Muscle of leg (tissue), 16 donors: ENCODE measurements at places on chromosomes 1 and 21. TPM values are rescaled to one million over a fixed set of nuclear protein-coding genes. Genes with fewer than 3 reads are reported as not detected.

TAF13 gene
- total RNA-seq, result 17.7 TPM

MR1 gene
- 6.3 TPM for total RNA-seq

NRIP1 gene
- total RNA-seq, result 75.4 TPM

BSND gene
- total RNA-seq, result not detected

ECM1 gene
- 2.2 TPM for total RNA-seq

GUCA2B gene
- not detected for total RNA-seq

FCMR gene
- 0.58 TPM for total RNA-seq

NBPF1 gene
- 104 TPM for total RNA-seq

MROH9 gene
- total RNA-seq, result 0.09 TPM

MATN1 gene
- total RNA-seq, result 0.71 TPM

MSH4 gene
- 0.44 TPM for total RNA-seq

ZFYVE9 gene
- total RNA-seq, result 27.4 TPM

MTARC1 gene
- 4.3 TPM for total RNA-seq

GRCh38 chr1:15932612-15933011 lies 43.3 kb downstream of the ZBTB17 start:
- no peak for DNase-seq

GRCh38 chr1:248849152-248849551 lies 9.7 kb downstream of the ZNF692 start:
- no peak for DNase-seq

DNA sequence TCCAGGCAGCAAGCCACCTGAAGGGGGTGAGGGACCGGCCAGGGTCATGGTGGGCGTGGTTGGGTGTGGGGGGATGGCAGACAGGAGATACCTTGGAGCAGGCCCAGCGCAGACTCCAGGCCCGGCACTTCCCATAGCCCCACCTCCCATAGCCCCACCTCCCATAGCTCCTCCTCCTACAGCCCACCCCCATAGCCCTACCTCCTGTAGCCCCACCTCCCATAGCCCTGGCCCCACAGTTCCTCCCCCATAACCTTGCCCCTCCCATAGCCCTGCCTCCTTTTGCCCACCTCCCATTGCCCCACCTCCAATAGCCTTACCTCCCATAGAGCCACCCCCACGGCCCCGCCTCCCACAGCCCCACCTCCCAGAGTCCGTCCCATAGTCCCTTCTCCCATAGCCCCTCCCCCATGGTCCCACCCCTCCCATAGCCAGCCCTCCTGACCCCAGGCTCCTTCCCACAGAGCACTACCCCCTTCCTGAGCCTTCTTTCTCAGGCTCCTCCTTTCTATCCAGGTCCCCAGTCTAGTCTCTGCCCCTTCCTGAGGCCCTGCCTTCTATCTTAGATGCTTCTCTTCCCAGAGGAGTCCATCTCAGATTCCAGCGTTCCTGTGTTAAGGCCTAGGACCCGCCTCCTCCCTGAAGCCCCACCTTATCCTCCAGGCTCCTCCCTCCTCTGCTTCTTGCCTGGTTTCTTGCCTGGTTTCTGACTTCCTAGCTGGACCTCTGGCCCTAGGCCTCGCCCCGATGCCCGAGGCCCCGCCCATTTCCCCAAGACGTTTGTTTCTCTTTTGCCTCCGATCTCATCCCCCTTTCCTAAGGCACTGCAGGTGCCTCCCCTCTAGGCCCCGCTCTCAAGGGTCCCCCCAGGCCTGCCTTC lies 46.8 kb downstream of the PTPRU start:
- DNase-seq, result peak; percentile 50

- peak; percentile 93 for DNase-seq
These were observed at the start of gene VANGL2 for GRCh38 chr1:160400223-160400645. VANGL2 (plus strand) TSS chr1:160400564; CDS start chr1:160415838, 15,274 bp downstream.

GRCh38 chr1:18363436-18363835 lies 117.3 kb upstream of the KLHDC7A start:
- DNase-seq, result no peak

DNA sequence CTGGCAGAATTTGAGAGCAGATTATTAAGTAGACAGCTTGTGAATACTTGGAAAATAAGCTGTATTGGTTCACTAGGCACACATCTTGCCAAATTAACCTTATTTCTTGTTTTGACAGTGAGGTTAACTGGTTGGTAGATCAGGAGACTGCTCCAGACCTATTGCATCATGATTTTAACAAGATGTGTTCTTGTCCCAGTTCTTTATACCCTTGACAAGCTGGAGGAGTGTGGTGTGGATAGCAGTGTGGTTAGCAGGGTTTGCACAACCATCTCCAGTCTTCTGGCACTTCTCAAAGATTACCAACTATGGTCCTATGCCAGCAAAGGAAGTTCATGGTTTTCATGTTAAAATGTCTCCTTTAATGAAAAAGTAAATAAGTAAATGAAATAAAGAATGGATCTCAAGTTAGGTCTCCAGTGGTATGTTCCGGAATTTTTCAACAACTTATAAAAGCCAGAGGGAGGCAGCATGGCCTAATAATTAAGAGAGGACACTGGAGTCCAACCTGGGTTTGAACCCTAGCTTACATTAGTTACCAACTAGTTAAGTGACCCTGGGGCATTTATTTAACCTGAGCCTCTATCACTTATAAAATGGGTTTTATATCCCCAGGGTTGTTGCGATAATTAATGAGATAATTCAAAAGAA lies 34.1 kb downstream of the DDX20 start:
- DNase-seq, result no peak

DNA sequence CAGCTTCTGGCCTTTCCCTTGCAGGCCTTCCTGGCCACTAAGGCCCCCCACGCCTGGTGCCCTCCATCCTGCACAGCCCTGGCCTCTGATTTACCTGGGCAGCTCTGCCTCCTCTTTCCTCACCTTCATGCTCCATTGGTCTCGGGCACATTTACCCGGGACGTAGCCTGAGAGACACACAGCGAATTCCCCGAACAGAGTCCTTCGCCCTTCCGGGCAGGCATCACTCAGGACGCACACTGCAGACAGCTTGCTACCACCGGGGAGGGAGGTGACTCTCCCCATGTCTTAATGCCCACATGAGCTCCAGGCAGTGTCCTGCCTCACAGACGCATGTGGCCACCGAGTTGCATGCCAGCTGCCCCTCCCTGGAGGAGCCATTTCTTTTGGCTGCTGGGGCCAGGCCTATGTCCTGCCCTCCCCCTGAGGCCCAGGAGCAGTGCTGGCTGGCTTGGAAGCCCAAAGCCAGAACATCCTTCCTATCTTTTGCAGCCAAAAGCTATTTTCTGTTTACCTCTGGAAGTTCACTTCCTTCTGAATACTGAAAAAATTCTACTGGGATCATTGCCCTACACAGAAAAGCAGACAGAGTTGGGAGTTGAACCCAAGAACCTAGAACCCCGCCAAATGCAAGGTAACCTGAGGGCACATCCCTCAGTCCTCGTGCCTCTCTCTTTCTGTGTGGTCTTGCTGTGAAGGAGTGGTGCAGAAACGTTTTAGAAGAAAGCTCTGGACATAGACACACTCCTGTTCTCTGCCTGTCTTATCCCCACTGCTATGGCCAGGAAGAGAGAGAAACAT lies 209.5 kb downstream of the TOMM20 start:
- DNase-seq, result peak; percentile 78

DNA sequence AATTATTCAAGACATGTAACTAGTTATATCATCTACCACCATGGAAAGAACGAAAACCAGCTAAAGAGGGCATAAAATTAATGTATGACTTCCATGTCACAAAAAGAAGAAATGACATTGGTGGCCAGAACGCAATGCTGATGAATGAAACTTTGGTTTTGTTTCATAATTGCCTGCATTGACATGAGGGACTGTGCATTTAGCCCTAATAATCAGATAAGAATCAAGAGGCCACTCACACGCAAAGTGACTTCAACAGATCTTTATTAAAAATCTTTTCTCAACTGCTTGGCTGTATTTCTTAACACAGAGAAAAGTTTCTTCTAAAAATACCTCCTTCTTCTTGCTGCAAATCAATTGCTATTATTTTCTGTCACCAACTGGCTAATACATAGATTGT lies 184.7 kb upstream of the RUNX1 start:
- DNase-seq, result no peak

- DNase-seq, result peak; percentile 95
These were observed 1.2 kb upstream of the NEGR1 start for GRCh38 chr1:72283307-72284083.
